ENCODE measurements at places on chromosomes 1 and 21.
A peak's percentile ranks its signal among the peaks of the same experiment; 100 is the strongest.

- DNase-seq, result no peak
Measured at GRCh38 chr1:202578001-202578504, 132.2 kb downstream of the SYT2 start.

GRCh38 chr1:25037174-25038074 is 107.3 kb upstream of the RUNX3 start:
- peak; percentile 68 for DNase-seq

- no peak for DNase-seq
Measured at GRCh38 chr1:36251794-36252481, 27.7 kb downstream of the THRAP3 start.

- DNase-seq, result no peak
Measured at GRCh38 chr1:223654083-223654482, 11.4 kb downstream of the CAPN8 start.

DNA sequence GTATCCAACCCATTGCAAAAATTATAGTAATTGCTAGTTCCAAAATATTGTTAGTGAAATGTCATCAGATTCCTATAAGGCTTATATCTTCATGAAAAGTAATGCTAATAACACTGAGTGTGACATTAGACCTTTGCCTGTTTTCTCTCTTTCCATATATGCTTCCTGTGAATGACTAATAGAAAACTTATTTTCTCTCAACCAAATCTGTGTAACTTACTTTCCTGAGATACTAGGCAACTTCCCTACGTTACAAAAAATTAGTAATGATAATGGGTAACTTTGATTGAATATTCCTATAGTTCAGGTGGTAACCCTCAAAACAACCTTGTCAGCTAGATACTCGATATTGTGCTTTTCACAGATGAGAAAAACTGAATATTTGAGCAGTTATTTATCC is 124.2 kb upstream of the HNRNPU start:
- DNase-seq, result no peak

- DNase-seq, result no peak
Measured at GRCh38 chr1:84347932-84348555, 46.5 kb downstream of the SAMD13 start.

- no peak for DNase-seq
Measured at GRCh38 chr1:10186331-10187025, 23.9 kb upstream of the KIF1B start.

GRCh38 chr1:38815903-38816627 is 43.5 kb downstream of the RRAGC start:
- DNase-seq, result peak; percentile 19

DNA sequence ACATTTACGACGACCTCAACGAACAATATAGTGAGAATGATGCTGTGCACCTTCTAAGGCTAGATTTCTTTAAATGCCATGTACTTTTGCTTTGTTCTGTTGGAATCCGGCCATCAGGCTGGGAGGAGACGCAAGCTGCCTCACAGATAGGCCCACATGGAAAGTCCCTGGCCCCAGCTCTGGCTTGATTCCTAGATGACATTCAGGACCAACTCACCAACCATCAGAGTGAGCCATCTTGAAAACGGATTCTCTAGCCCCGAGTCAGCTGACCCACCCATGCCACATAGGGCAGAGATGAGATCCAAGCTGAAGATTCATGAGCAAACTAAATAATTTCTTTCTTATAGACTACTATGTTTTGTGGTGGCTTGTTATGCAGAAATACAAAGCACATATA is 164.4 kb downstream of the ZNF281 start:
- no peak for DNase-seq

GRCh38 chr1:35447278-35447677 is 109.9 kb downstream of the KIAA0319L start:
- no peak for DNase-seq

DNA sequence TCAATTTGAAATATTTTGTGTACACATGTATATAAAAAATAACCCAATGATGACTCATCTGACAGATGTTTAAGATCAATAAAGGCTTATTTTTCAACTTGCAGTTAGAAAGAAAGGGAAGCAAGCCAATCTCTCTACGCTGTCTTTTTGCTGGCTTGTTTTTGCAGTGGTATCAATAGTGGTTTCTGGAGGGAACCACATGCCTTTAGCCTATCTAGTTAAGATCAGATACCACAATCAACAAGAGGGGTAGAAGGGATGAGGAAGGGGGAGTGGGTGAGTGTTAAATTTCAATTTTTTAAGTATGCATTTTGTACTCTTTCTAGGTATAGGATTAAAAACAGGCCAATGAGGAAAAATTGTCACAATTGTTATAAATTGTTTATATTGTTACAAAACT is 276.2 kb downstream of the KCNH1 start:
- no peak for DNase-seq

DNA sequence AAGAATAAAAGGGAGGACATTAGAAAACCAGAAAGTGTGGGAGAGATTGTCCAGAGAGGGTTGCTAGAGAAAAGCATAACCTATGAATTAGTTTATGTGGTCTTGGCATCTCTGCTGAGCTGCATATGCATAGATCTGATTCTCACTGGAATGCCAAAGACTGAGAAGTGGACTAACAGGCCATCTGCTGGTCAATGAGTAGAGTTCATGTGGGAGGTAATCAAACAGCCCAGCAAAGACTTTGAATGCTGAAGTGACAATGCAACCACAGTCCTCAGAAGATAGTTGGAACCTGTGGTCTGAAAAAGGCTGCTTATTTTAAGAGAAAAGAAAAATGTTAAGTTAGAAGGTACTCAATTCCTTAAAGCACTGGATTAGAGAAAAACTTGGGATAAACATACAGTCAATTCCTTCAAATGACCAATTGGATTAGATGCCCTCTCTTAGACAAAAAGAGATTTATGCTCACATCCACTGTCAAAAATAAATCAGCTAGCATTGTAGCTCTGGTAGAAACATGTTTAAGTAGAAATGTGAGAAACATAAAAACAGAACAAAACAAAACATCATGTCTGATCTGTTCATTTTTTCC is 382.8 kb downstream of the AMY1C start:
- no peak for DNase-seq

DNA sequence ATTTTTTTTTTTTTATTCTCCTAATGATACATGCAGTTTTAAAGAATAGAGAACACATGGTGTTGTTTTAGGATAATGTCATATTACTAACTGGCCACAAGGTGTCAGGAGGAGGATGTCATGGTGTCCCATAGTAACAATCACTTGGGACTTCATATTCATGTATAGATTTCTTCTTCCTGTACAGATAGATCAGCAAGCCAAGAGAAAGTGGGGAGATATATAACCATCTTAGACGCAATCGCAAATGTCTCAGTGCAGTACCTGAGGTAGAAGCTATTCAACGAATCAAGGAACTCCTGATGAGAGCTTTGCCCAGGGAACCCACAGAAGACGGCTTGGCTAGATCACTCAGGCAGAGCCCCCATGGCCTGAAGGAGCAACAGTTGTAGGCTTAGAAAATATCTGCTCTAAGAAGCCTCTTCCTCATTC is 12.3 kb downstream of the OR2T11 start:
- no peak for DNase-seq

DNA sequence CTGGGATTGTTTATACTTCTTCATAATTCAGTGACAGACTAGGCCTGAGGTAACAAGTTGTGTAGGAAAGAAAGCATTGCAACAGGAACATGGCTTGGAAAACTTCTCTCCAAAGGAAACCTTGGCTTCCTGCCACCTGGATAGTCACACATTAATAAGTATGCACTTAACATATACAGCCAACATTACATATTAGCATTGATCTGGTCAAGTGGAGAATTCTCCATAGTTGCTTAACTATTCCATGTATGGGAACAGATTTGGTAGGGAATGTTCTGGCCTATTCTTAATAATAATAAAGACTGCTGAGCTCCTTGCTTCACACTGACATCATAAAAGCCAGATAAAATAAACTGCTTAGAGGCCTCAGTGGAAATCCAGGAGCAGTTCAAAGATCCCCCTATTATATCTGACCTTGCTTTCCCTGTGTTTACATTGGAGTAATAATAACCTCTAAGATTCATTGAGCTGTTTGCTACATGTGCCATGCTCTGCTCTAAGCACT is 27.2 kb upstream of the NFIA start:
- DNase-seq, result no peak

DNA sequence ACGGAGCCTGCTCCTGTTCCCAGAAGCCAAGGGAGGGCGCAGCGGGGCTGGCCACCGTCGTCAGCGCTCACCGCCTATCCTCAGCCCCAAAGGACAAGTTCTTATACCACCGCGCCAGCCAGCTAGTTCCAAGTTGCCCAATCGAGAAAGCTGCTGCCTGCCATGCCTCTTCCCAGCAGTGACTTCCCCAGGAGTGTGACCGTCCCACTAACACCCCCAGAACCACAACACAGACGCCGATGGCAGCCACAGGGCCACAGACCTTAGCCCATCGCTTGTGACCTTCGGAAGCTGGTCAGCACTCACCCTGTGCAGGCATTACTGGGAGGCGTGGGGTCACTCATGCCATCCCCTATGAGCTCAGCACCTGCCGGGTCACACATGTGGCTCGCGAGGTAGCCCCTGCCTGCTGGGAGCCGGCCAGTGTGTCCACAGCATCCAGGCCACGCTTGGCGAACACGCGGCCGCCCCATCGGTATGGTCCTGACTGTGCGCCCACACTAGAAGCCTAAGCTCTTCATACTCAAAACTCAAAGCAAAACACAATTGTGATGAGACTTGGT is 20.1 kb downstream of the NADK start:
- no peak for DNase-seq

DNA sequence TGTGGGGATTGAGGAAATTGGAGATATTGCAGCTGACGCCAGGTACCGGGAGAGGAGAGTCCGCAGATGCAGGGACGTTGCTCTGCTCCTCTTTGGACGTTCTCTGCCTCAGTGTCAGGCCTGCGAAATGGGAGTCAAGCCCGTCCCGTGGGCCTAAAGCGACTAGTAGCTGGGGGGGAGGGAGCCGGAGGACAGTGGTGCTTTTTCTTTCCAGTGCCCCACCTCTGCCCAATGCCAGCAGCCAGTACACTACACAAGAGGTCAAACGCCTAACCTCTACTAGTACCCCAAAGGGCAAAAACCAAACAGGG is 413.6 kb upstream of the ESRRG start:
- DNase-seq, result no peak

GRCh38 chr1:27127419-27127818 is 27.5 kb downstream of the SLC9A1 start:
- no peak for DNase-seq

GRCh38 chr1:248873993-248874533 is 15.2 kb upstream of the ZNF692 start:
- peak; percentile 84 for DNase-seq

DNA sequence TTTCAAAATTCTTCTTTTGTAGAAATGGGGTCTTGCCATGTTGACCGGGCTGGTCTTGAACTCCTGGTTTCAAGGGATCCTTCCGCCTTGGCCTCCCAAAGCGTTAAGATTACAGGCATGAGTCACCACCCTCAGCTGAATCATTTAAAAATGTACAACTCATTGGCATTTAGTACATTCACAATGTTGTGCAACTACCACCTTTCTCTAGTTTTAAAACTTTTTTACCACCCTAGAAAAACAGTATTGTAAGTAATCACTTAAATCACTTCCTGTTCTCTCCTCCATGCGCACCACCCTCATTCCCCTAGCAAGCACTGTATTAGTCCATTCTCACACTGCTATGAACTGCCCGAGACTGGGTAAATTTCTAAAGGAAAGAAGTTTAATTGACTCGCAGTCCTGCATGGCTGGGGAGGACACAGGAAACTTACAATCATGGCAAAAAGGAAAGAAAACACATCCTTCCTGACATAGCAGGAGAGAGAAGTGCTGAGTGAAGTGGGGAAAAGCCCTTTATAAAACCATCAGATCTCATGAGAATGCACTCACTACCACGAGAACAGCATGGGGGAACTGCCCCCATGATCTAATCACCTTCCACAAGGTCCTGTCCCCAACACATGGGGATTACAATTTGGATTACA is 14.4 kb upstream of the THEM5 start:
- DNase-seq, result no peak

- peak; percentile 18 for DNase-seq
Measured at GRCh38 chr1:200380589-200381021, 29.2 kb downstream of the ZNF281 start.

DNA sequence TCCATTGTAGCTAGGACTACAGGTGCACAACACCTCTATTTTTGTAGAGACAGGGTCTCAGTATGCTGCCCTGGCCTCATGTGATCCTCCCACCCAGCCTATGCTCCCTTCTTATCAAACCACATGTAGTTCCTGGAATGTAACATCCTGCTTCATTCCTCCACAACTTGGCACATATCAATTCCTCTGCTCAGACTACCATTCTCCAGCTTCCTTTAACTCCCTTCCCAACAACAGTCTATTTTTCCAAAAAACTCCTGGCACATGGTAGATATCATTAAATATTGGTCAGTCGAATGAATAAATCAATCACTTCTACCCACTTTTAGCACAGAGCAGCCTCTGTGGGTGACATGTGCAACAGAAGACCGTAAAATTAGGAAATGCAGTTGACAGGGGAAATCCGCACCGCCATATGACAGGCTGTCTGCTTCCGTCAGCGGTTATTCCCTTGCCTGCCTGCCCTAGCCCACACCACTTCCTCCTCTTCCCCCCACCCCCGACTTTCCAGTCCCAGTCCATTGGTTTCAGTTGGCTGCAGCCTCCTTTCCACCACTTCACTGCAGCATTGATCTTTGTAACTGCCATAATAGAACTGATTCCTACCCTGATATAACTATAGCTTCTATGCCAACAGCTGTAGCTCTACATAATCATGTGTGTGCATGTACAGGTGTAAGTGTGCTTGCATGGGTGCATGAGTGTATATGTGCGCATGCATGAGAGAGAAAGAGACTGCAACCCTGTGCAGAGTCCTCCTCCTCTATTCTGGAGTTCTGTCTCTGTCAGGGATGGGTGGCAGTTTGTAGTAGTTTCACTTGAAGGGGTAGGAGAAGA is 6.8 kb upstream of the AKR1A1 start:
- DNase-seq, result peak; percentile 62

DNA sequence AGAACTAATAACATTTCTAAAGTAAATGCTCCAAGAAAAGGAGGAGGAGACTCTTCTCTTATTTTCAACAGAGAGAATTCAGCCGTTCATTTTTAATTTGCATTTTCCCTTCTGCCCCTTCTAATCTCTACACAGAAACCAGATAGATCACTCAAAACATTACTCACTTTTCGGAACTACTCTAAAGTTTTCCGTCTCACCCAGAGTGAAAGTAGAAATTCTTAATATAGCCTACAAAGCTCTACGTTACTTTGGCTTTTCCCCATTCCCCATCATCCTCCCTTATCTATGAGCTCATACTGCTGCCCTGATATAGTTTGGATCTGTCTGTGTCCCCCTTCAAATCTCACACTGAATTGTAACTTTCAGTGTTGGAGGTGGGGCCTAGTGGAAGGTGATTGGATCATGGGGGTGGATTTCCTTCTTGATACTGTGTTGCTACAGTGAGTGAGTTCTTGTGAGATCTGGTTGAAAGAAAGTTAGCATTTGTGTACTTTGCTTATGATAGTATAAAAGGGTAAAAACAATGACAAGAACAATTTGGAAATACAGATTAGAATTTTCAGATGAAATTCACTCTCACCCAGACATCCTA is 188.2 kb downstream of the AMY1C start:
- DNase-seq, result no peak

- DNase-seq, result no peak
Measured at GRCh38 chr1:187588917-187589316, 760.2 kb downstream of the PLA2G4A start.

GRCh38 chr1:26889551-26890466 is at the start of gene GPN2:
TSS of gene GPN2 (minus strand) at chr1:26890283. CDS start at chr1:26890096, 187 bp downstream.
- peak; percentile 77 for DNase-seq

GRCh38 chr1:1419813-1420653 is 1.0 kb downstream of the ANKRD65 start:
- DNase-seq, result no peak

Data from stimulated activated CD4-positive, alpha-beta T cell treated with anti-CD3 and anti-CD28 coated beads, Interleukin-1b, Interleukin-23, amount 100 ng/mL, for 48 hours (primary cell).